Activated CD4-positive, alpha-beta memory T cell treated with anti-CD3 and anti-CD28 coated beads, Interleukin-2, amount 10 ng/mL, durations not matched to agents 7 days and 5 days (primary cell): ENCODE measurements at places on chromosomes 5 and 9. TPM values are rescaled to one million over a fixed set of nuclear protein-coding genes. Genes with fewer than 3 reads are reported as not detected.

The PCSK1 gene
- not detected for total RNA-seq

The CLIC3 gene
- total RNA-seq, result 3.7 TPM

The ADAM19 gene
- total RNA-seq, result 313 TPM

The MAPKAP1 gene
- total RNA-seq, result 47.2 TPM

The REEP2 gene
- total RNA-seq, result 1.1 TPM

The GAPT gene
- total RNA-seq, result not detected

The SCGB3A2 gene
- total RNA-seq, result not detected

The WNT8A gene
- not detected for total RNA-seq

The LCN9 gene
- total RNA-seq, result not detected

The ATP10B gene
- total RNA-seq, result not detected

The OLFM1 gene
- total RNA-seq, result not detected

The PCDHA8 gene
- total RNA-seq, result not detected

The PCDHGA6 gene
- total RNA-seq, result 0.10 TPM

The IFNA21 gene
- not detected for total RNA-seq

The MSX2 gene
- not detected for total RNA-seq

The EIF4EBP3 gene
- 11.6 TPM for total RNA-seq

The CER1 gene
- total RNA-seq, result not detected

The DMRT3 gene
- total RNA-seq, result not detected

The GDA gene
- total RNA-seq, result not detected

The CDO1 gene
- 0.28 TPM for total RNA-seq

The ANGPTL2 gene
- not detected for total RNA-seq

The ANKRD31 gene
- 0.18 TPM for total RNA-seq

The QRFP gene
- not detected for total RNA-seq

The ODF2 gene
- total RNA-seq, result 58.5 TPM

The SPINK13 gene
- total RNA-seq, result not detected

The FBXL7 gene
- not detected for total RNA-seq

The SKP1 gene
- 205 TPM for total RNA-seq

The ORM2 gene
- not detected for total RNA-seq

The PCDHA13 gene
- not detected for total RNA-seq

The RAPGEF6 gene
- 44.5 TPM for total RNA-seq

The CNTNAP3B gene
- total RNA-seq, result not detected

The SLC34A3 gene
- not detected for total RNA-seq

The TJP2 gene
- total RNA-seq, result 37.2 TPM

The GNA14 gene
- total RNA-seq, result not detected

The OMD gene
- total RNA-seq, result not detected

The LHX2 gene
- total RNA-seq, result not detected

The ARHGEF39 gene
- total RNA-seq, result 19.1 TPM

The GRIA1 gene
- total RNA-seq, result not detected

The SCGB3A1 gene
- total RNA-seq, result not detected

The SLC6A19 gene
- total RNA-seq, result not detected

The CDKN2A gene
- 23.2 TPM for total RNA-seq

The B4GALT7 gene
- total RNA-seq, result 19.5 TPM

The NOTCH1 gene
- 59.8 TPM for total RNA-seq
